ENCODE measurements at places on chromosomes 5 and 9.

DNA sequence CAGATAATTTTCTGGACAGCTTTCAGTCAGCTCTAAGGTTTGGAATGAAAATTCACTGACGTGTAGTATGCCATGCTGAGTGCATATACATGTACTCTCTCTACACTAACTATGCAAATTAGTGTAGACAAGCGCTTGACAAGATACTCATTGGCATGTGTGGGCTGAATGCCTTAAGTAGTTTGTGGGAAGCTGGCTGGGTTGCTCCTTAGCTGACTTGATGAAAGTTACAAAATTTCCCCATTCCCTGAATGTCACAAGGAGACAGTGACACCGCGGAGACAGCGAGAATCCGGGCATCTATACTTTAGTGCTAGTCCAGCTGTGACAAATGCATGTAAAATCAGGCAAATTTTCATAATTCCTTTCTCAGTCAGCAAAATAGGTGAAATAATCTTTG is 51.6 kb upstream of the C5orf46 start:
- no peak for DNase-seq

- peak; percentile 46 for DNase-seq
Observed at GRCh38 chr5:100505984-100506670, 29.0 kb upstream of the FAM174A start.

GRCh38 chr9:7266911-7267595 is 509.3 kb downstream of the KDM4C start:
- DNase-seq = no peak

DNA sequence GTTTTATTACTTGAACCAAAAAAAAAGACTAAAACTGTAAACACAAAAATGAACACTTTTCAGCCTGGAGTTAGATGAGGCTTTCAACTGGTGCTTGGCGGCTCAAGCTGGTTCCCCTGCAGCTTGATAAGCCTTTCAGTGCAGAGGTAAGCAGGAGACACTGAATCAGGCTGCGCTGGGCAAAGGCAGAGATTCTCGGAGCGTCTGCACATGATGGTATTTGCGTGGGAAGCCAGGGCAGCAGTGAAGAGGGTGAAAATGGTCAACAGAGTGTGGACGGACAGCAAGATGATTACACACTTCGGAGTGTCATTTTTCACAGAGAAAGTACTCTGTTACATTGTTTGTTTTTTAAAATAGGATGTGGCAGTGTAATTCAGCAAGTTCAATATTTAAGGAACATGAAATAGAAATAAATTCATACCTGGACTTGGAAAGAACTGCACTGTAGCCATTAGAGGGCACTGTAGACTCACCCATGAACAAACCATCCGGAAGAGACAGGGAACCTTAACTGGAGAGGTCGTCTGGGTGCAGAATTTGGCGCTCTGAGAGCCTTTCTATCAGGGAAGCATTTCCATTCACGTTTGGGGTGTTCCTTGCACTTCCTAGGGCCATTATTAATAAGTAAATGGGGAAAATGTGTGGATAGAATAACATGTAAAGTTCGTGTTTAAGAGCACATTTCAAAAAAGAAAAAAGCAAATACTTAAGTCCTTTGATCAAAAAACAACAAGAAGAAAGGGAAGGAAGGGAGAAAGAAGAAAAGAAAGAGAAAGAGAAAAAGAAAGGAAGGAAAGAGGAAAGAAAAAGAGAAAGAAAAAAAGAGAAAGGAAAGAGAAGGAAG is 69.8 kb downstream of the ICE1 start:
- DNase-seq = no peak

- no peak for DNase-seq
Observed at GRCh38 chr9:123739387-123739786, 190.5 kb downstream of the DENND1A start.
